ENCODE measurements at places on chromosomes 7 and 10. TPM values are rescaled to one million over a fixed set of nuclear protein-coding genes. Genes with fewer than 3 reads are reported as not detected.

DNA sequence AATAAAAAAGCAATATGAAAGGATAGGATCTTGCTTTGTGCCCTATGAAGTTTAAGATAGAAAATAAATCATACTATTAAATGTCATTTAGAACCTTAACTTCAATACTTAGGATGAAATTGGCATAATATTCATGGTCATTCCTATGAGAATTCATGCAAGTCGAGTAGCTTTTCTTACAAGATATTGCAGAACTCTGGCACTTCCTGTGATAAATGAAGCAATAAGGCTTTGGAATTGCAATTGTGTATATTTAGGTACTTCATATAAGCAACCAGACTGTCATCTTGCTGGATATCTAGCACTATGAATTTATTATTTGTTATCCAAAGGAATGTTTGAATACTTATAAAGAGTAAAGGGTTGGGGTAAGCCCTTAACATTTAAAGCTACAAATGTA, 116.5 kb downstream of the ZNF438 start:
- no peaks in the 10 kb centered on the region for H3K27me3 ChIP-seq
- DNase-seq: no peak

DNA sequence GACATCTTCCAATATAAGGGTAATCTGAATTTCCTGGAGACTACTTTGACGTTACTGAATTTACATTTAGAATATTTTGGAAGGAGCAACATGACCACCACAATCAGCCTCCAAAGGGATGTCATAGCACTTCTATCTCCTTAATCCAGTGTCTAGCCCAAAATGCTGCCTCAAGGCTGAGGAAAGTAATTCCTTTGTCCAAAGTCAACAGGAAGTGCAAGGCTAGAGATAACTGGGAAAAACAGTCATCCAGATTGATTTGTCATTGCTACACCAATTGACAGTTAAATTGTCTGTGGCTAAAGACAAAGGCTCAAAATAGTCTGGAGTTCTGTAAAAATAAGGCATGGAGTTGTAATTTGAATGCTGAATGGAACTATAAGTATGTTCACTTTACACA, 3.9 kb upstream of the TFPI2 start:
- no peak for DNase-seq
- no peak overlapping the region for H3K4me3 ChIP-seq
- no peaks in the 10 kb centered on the region for H3K36me3 ChIP-seq
- H3K4me1 ChIP-seq: no peaks in the 10 kb centered on the region

DNA sequence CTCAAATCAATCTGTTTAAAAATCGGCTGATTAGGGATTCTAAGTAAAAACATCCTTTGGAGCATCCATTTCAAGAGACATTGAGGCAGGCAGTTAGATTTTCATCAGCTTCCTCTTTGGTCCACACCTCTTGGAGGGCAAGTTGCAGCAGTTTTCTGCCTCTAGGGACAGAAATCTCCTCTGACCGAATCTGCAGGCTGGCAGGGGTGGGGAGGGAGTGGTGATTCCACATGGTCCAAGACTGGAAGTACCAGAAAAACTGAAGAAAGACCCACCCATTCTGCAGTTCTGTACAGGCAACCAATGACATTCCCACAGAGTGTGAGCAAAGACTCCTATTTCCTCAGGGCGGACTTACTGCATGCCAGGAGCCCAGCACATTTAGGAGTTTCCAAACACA, 29.0 kb downstream of the FGFBP3 start:
- H3K4me1 ChIP-seq: peaks cover 6% of the 10 kb centered on the region
- no peak overlapping the region for H3K27ac ChIP-seq
- DNase-seq: no peak
- no peaks in the 10 kb centered on the region for H3K36me3 ChIP-seq
- H3K27me3 ChIP-seq: no peaks in the 10 kb centered on the region
- H3K4me3 ChIP-seq: no peak overlapping the region

- H3K36me3 ChIP-seq: no peaks in the 10 kb centered on the region
- no peak for DNase-seq
- no peak overlapping the region for H3K27ac ChIP-seq
- H3K27me3 ChIP-seq: no peaks in the 10 kb centered on the region
- H3K4me1 ChIP-seq: no peaks in the 10 kb centered on the region
- no peak overlapping the region for H3K4me3 ChIP-seq
Observed at GRCh38 chr7:134827436-134827835, 48.0 kb downstream of the CALD1 start.

- H3K4me1 ChIP-seq: peaks cover 55% of the 10 kb centered on the region
- H3K27ac ChIP-seq: peak overlapping the region; percentile 92
Observed at GRCh38 chr7:112484671-112485167, 3.9 kb downstream of the LSMEM1 start.

- H3K27ac ChIP-seq: no peak overlapping the region
- DNase-seq: no peak
- no peaks in the 10 kb centered on the region for H3K4me1 ChIP-seq
- no peaks in the 10 kb centered on the region for H3K27me3 ChIP-seq
Observed at GRCh38 chr10:2874963-2875362, 192.4 kb upstream of the PFKP start.

DNA sequence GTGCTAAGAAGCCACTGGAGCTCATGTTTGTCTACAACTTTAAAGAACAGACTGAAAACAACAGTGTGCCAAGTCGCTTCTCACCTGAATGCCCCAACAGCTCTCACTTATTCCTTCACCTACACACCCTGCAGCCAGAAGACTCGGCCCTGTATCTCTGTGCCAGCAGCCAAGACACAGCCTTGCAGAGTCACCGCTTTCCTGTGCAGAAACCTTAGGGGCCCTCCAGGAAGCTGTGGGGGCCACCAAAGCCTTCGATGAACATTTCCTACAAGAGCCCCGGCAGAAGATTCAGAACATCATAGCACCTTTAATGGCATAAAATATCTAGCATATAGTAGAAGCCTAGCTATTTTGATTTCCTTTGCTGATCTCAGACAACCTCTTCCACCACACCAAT, 88.0 kb upstream of the PRSS58 start:
- no peaks in the 10 kb centered on the region for H3K4me1 ChIP-seq
- no peaks in the 10 kb centered on the region for H3K27me3 ChIP-seq
- H3K36me3 ChIP-seq: no peaks in the 10 kb centered on the region
- no peak overlapping the region for H3K4me3 ChIP-seq

DNA sequence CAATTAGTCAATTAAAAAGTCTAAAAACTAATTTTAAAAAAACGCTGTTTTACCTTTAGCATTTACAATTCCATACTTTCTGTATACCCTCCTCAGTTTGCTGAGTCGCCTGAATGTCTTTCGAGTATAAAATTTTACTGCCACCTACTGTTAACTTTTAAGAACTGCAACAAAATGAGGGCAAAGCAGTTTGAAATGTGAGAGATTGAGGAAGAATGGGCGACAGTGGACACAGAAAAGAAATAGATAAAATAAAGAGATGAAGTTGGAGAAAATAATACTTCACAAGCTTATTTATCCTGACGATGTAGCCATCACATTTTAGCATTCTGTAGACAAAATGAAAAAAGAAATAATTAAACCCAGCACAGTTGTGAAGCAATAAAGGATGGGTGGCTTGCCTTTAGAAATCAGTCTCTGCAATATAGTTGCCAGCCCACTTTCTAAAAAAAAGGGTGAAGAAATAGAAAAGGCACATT, 110.8 kb upstream of the PTN start:
- H3K36me3 ChIP-seq: no peaks in the 10 kb centered on the region
- no peak for DNase-seq
- H3K4me3 ChIP-seq: no peak overlapping the region
- H3K4me1 ChIP-seq: no peaks in the 10 kb centered on the region
- H3K27me3 ChIP-seq: no peaks in the 10 kb centered on the region

DNA sequence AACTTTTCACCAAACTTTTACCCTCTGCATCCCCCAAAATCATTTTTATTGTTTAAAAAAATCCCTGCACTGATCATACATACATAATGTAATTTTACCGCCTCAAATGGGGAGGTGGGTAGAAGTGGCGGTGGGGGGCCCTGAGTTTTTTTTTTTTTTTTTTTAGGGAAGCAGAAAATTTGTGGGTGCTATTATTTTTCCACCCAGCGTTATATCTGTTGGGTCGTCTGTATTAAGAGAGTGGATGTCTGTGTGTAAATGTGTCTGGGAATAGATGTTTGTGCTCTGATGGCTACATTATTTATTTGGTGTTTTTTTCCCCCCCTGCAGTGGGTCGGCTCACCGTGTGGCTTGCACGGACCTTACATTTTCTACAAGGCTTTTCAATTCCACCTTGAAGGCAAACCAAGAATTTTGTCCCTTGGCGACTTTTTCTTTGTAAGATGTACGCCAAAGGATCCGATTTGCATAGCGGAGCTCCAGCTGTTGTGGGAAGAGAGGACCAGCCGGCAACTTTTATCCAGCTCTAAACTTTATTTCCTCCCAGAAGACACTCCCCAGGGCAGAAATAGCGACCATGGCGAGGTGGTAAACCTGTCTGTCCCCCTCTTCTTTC, 438 bp downstream of the ARID5B start:
- peaks cover 29% of the 10 kb centered on the region for H3K4me1 ChIP-seq
- no peaks in the 10 kb centered on the region for H3K27me3 ChIP-seq
- H3K36me3 ChIP-seq: no peaks in the 10 kb centered on the region
- peak overlapping the region; percentile 98 for H3K27ac ChIP-seq
- H3K4me3 ChIP-seq: peak overlapping the region; percentile 98

DNA sequence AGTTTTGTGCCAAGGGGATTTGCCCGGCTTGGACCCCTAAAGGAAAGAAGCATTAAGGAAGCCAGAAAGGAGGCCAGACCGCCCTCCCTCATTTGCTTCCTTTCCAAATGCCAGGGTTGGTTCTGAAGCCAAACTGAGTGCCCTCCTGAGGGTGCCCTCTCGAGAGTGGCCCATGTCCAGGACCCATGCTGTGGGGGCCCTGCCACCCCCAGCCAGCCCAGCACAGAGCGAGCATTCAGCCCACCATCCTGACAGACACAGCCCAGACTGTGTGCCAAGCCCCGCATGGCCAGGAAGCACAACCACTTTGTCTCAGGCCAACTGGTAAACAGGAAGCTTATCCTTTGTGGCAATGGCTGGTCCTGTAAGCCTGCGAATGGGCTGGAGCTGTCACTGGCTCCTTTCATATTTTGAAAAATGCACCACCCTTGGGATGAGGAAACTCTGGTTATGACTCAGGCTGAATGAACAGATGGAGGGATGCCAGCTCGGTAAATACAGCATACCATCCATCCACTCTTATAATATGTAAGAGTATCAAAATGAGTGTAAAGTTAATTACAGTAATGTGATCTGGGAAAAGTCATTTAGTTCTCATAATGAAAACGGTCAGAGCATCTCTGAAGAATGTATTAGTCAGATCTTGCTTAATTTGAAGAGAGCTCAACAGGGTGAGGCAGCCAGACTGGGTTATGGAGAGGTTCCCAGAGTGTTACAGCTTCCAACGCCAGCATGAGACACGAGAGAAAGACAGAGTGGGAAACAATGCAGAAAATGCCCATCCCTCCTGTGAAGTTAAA, 65.0 kb downstream of the STK17A start:
- peak; percentile 85 for DNase-seq
- H3K4me1 ChIP-seq: peaks cover 57% of the 10 kb centered on the region
- peaks cover 20% of the 10 kb centered on the region for H3K36me3 ChIP-seq
- no peaks in the 10 kb centered on the region for H3K27me3 ChIP-seq
- peak overlapping the region; percentile 91 for H3K27ac ChIP-seq

DNA sequence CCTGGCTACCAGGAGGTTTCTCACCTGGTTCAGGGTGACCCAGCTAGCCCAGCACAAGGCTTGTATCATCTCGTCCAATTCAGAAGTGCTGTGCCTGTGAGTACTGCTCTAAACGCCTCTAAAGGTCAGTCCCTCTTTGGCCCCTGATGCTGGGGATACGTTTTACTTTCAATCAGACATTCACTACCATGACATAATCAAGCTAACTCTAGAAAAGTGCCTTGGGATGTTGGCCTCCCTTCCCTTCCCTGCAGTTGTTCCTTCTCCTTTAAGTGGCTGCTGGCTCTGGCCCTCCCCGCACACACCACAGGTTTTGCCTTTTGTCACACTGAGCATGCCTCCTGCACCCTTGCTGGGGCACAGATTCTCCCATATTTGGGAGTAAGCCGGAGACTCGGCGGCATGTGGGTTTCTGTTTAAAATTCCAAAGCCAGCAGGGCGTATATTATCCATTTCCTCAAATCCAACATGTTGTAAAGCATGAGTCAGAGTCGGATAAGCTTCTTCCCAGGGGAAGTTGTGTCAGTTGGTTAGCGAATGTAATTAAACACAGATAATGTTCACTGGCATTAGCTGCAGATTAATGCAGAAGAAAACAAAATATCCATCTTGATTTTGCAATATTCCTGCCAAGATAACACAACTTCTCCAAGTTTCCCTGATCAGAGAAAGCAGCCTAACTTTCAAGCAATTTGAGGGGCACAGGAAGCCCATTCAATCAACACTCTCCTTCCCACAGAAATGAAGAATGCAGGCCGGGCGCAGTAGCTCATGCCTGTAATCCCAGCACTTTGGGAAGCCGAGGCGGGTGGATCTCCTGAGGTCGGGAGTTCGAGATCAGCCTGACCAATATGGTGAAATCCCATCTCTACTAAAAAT, 31.8 kb upstream of the VCL start:
- H3K27me3 ChIP-seq: no peaks in the 10 kb centered on the region
- H3K27ac ChIP-seq: peak overlapping the region; percentile 84
- peak; percentile 73 for DNase-seq
- peaks cover 6% of the 10 kb centered on the region for H3K4me1 ChIP-seq

DNA sequence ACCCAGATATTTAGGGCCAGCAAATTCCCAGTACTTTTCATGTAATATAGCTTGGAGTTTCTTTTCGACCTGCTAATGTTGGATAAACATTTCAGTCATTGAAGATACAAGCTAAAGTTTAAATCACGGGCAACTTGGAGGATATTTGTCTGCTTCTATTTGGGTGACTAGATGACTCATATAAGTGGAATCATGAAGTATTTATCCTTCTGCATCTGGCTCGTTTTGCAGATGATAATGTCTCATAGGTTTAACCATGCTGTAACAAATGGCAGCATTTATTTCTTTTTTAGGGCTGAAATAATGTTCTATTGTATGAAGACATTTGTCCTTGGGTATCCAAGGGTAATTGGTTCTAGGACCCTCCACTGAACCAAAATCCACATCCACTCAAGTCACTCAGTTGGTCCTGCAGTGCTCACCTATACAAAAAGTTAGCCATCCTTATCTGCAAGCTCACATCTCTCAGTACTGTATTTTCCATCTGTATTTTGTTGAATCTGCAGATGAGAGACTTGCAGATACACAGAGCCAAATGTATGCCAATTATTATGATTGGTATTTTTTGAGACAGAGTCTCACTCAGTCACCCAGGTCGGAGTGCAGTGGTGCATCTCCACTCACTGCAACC, 187.2 kb upstream of the CSTF2T start:
- no peak for DNase-seq
- no peak overlapping the region for H3K4me3 ChIP-seq
- no peaks in the 10 kb centered on the region for H3K27me3 ChIP-seq
- no peak overlapping the region for H3K27ac ChIP-seq
- H3K4me1 ChIP-seq: no peaks in the 10 kb centered on the region

DNA sequence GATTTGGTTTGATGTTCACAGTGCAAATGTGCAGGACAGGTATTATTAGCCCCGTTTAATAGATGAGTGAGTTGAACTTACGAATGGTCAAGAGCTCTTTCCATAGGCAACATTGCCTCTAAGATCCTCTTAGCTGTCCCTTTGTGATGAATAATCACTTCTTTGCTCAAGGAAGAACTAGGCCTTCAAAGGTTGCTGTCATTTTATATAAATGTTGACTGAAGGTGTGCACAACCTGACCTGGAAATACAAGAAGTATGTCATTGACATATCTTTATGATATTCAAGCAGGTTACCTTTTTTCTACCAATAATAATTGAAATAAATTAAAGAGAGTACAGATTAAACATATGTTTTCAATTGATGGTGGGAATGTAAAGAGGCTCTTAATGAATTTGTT, 48.5 kb upstream of the GLCCI1 start:
- no peaks in the 10 kb centered on the region for H3K4me1 ChIP-seq
- H3K27me3 ChIP-seq: no peaks in the 10 kb centered on the region
- DNase-seq: no peak
- no peak overlapping the region for H3K4me3 ChIP-seq

ANKRD61 gene
- total RNA-seq: 0.77 TPM

TRIM4 gene
- 4.4 TPM for total RNA-seq

LBX1 gene
- 7.4 TPM for total RNA-seq

PDZD7 gene
- not detected for total RNA-seq

COL28A1 gene
- 6.3 TPM for total RNA-seq

MYOZ1 gene
- 1,915 TPM for total RNA-seq

Data from psoas muscle (tissue), 8 donors.